ENCODE measurements at places on chromosomes 6 and 20. TPM values are rescaled to one million over a fixed set of nuclear protein-coding genes. Genes with fewer than 3 reads are reported as not detected.

SLC4A11 gene
- 0.27 TPM for total RNA-seq

KIAA0408 gene
- total RNA-seq, result 0.68 TPM

CRISP3 gene
- total RNA-seq, result not detected

TNF gene
- 0.71 TPM for total RNA-seq

- H3K27me3 ChIP-seq, result no peaks in the 10 kb centered on the region
- H3K36me3 ChIP-seq, result no peaks in the 10 kb centered on the region
Measured at GRCh38 chr6:116412270-116412669, 41.5 kb downstream of the DSE start.

DNA sequence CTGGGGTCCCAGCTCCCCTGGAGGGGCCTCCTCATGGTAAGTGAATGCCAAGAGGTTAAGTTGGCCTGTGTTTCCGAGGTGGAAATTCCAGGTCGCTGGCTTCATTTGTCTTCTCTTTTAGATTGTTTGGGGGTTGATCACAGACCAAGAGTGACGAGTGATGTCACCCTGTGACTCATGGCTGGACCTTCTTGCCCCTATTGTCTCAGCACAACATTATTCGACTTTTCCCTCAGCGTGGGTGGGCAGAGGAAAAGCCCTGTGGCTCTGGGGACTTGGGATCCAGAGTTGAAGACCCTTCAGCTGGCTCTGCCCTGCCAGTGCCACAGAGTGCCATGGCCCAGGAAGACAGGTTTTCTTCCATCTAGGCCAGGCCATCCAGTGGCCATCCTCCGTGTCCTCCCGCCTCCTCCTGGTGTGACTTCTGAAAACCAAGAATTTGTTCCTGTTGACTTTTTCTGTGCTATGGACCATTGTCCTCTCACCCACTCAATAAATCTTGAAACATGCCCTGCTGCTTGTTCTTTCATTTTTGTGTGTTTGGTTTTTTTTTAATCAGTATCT, 15.4 kb upstream of the SNHG17 start:
- no peak overlapping the region for H3K27ac ChIP-seq
- DNase-seq, result no peak
- H3K4me3 ChIP-seq, result no peak overlapping the region
- H3K27me3 ChIP-seq, result no peaks in the 10 kb centered on the region
- H3K4me1 ChIP-seq, result peaks cover 8% of the 10 kb centered on the region
- H3K36me3 ChIP-seq, result peaks cover 12% of the 10 kb centered on the region

- no peak overlapping the region for H3K27ac ChIP-seq
- H3K27me3 ChIP-seq, result no peaks in the 10 kb centered on the region
- DNase-seq, result no peak
- no peaks in the 10 kb centered on the region for H3K36me3 ChIP-seq
- H3K4me1 ChIP-seq, result no peaks in the 10 kb centered on the region
- no peak overlapping the region for H3K4me3 ChIP-seq
Measured at GRCh38 chr6:72826744-72827438, 205.0 kb downstream of the KCNQ5 start.

DNA sequence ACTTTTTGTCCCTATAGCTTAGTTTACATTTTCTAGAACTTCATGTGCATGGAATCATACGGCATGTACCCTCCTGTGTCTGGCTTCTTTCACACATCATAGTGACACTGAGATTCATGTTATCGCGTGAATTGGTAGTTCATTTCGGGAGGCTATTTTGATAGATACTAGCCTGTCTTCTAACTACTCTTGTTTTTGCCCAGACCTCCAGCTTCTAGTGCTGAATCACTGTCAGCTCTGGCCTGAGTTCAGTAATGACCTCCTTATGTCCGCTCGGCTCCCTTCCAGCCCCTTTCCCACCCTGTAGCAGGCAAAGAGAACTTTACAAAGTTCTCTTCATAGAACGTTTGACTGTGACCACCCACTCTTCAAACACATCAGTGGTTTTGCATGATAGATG, 14.1 kb downstream of the MYBL2 start:
- H3K4me3 ChIP-seq, result no peak overlapping the region
- DNase-seq, result no peak
- H3K36me3 ChIP-seq, result no peaks in the 10 kb centered on the region
- no peaks in the 10 kb centered on the region for H3K27me3 ChIP-seq

GRCh38 chr6:36962874-36963273, 8.3 kb downstream of the PI16 start:
- no peak for DNase-seq
- peaks cover 14% of the 10 kb centered on the region for H3K4me1 ChIP-seq
- H3K27ac ChIP-seq, result no peak overlapping the region
- no peaks in the 10 kb centered on the region for H3K27me3 ChIP-seq
- peaks cover 5% of the 10 kb centered on the region for H3K36me3 ChIP-seq
- H3K4me3 ChIP-seq, result no peak overlapping the region

GRCh38 chr6:14674458-14674857, 556.9 kb downstream of the CD83 start:
- H3K36me3 ChIP-seq, result no peaks in the 10 kb centered on the region
- no peak overlapping the region for H3K4me3 ChIP-seq
- DNase-seq, result no peak
- no peak overlapping the region for H3K27ac ChIP-seq
- H3K4me1 ChIP-seq, result no peaks in the 10 kb centered on the region

GRCh38 chr6:87971605-87972262, 75.9 kb upstream of the SPACA1 start:
- no peak overlapping the region for H3K27ac ChIP-seq
- peaks cover 12% of the 10 kb centered on the region for H3K4me1 ChIP-seq
- DNase-seq, result no peak
- no peaks in the 10 kb centered on the region for H3K27me3 ChIP-seq
- H3K36me3 ChIP-seq, result no peaks in the 10 kb centered on the region

GRCh38 chr6:6926856-6927255, 180.9 kb upstream of the RREB1 start:
- no peaks in the 10 kb centered on the region for H3K4me1 ChIP-seq
- DNase-seq, result no peak
- H3K27ac ChIP-seq, result no peak overlapping the region
- no peaks in the 10 kb centered on the region for H3K27me3 ChIP-seq
- H3K4me3 ChIP-seq, result no peak overlapping the region

DNA sequence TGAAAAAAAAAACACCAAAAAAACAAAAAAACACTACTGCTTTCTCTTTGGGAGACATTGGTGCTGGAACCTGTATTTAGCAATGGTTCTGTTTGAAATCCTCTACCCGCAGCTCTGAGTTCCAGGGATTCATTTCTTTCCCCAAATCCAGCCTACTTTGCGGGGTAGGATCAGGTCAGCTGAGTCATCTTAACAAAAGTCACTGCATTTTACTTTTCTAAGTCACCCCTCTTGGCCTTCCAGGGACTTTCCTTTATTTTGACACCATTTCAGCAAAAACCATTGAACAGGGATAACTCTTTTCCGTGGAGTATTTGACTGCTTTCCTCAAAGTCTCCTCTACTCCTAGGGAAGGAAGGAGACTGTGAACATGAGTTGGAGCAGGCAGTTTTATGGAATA, 837.6 kb downstream of the MAFB start:
- H3K27ac ChIP-seq, result no peak overlapping the region
- H3K27me3 ChIP-seq, result no peaks in the 10 kb centered on the region
- no peak overlapping the region for H3K4me3 ChIP-seq

DNA sequence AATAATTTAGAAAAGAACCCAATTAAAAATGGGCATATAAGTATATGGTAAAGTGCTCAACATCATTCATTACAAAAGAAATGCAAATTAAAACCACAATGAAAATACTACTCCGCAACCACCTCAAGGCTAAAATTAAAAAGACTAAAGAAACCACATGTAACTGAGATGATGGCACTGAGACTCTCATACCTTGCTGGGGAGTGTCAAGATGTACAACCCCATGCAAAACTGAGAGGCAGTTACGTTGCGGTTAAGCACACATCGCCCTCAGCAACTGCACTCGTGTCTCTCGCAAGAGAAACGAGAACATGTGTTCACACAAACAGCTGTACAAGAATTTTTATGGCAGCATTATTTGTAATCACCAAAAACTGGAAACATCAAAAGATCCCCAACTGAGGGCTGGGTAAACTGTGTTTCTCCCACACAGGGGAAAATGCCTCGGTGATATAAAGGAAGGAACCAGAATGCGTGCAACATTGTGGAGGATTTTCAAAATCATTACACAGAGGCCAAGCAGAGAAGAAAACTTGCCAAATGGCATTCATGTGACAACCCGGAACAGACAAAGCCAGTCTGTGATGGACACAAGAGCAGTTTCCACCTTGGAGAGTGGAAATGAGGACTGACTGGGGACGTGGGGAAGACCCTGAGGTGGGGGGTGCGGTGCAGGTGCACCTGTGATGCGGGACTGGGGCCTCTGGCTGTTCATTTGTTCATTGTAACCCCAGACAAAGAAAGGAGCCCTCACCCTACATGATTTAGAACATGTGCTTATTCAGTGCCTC, 144.9 kb downstream of the WDR27 start:
- H3K4me1 ChIP-seq, result no peaks in the 10 kb centered on the region
- H3K27me3 ChIP-seq, result no peaks in the 10 kb centered on the region
- DNase-seq, result no peak
- no peak overlapping the region for H3K27ac ChIP-seq

Measured in thoracic aorta (tissue), 2 donors.